ENCODE measurements at places on chromosomes 16 and 17.

- no peak for DNase-seq
Observed at GRCh38 chr17:77371888-77372443, 231.2 kb downstream of the SEC14L1 start.

DNA sequence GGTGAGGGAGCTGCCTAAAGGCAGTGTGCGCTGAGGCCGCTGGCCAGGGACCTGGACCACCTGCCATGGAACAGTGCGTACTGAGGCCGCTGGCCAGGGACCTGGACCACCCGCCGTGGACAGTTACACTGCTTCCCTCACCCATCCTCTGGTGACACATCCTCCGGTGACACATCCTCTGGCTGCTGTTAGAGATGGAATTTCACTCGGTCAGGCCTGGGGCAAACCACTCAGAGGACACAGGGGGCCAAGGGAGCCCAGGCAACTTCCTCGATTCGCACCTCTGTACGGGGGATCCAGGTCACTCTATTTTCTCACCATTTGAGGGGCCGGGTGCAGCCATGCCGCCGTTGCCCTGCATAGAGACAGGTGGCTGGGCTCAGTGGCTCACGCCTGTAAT, 32.4 kb upstream of the RPTOR start:
- DNase-seq: no peak

DNA sequence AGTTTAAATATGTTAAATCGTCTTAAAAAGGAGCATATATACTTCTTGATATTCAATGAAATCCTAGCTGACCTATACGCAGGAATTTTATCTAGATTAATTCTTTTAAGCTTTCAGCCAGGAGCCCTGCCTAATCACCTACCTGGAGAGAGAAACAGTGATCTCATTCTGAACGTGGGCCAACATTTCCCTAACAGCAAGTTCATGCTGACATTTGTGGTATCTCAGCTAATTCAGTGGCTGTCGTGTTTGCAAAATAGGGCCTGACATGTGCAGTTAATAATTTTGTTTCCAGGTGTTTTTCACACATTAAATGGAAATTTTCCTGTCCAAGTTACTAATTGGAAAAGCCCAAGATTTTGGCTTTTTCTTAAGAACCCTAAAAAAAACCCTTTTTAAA, 17.4 kb downstream of the KRT24 start:
- no peak for DNase-seq

DNA sequence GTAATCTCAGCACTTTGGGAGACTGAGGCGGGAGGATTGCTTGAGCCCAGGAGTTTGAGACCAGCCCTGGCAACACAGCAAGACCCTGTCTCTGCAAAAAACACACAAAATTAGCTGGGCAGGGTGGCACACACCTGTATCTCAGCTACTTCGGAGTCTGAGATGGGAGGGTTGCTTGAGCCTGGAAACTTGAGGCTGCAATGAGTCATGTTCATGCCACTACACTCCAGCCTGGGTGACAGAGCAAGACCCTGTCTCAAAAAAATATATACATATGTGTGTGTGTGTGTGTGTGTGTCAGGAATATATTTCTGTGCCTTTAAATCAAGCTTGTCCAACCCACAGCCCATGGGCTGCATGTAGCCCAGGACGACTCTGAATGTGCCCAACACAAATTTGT, 55.2 kb downstream of the CRISPLD2 start:
- no peak for DNase-seq

DNA sequence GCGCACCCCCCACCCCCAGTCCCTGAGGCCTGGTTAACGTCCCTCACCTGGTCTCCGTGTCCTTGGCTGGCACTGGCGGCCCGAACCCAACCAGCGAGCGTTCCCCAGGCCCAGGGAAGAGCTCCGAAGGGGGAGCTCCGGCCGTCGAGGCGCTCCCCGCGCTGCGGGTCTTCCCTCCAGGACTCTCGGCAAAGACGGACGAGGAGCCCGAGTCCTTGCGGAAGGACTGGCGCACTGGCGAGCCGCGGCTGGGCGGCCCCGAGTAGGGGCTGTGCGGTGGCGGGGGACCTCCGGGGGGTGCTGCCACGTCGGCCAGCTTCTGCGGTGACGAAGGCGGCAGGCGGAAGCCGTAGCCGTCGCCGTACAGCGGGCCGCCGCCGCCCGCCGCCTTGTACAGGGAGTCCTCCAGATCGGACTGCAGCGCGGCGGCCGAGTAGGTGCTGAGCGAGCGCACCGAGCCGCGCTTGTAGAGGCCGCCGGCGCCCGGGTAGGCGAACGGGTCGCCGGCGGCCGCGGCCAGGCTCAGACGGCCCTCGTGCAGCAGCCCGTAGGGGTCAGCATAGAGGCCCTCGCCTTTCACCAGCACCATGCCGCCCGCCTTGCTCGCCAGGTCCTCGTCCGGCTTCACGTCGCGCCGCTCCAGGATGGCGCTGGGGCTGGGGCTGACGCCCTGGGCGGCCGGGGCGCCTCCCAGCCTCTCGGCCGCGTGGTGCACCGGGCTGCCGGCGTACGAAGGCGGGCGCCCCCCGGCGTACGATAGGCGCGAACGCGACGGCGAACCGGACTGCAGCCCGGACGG, 44.1 kb downstream of the SRCIN1 start:
- DNase-seq: no peak

DNA sequence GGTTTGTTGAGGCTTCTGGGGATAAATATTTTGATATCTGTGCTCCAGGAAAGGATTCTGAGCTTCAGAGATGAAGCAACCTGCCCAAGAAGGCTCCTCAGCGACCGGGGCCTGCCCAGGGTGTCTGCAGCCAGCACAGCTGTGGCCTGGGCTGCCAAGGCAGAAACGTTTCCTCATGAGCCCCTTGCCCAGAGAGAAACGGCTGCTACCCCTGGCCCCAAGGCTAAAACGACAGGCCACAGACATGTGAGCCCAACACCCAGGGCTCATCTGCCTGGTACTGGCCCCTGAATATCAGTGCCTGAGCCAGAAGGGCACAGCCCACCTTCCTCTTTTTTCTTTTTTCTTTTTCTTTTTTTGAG, 45.4 kb upstream of the RASD1 start:
- DNase-seq: no peak

GRCh38 chr17:79778504-79779083, 646 bp downstream of the CBX2 start:
- DNase-seq: no peak

- DNase-seq: no peak
Observed at GRCh38 chr17:4739122-4740024, at the start of the genes CXCL16 and ZMYND15. Gene CXCL16, minus strand, starts transcription at chr17:4739928. Its CDS starts 589 bp downstream, at chr17:4739339. Gene ZMYND15, plus strand, starts transcription at chr17:4739833. Its CDS starts 716 bp downstream, at chr17:4740549.

- DNase-seq: no peak
Observed at GRCh38 chr16:2883458-2883908, 468 bp downstream of the FLYWCH2 start.

DNA sequence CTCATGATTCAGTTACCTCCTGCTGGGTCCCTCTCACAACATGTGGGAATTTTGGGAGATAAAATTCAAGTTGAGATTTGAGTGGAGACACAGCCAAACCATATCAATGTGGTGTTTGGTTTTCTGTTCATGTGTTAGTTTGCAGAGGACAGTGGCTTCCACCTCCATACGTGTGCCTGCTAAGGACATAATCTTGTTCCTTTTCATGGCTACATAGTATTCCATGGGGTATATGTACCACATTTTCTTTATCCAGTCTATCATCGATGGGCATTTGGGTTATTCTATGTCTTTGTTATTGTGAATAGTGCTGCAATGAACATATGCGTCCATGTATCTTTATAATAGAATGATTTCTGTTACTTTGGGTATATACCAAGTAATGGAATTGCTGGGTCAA, 4.5 kb upstream of the WWOX start:
- no peak for DNase-seq

GRCh38 chr16:54165174-54165911, 121.2 kb downstream of the IRX3 start:
- DNase-seq: no peak

DNA sequence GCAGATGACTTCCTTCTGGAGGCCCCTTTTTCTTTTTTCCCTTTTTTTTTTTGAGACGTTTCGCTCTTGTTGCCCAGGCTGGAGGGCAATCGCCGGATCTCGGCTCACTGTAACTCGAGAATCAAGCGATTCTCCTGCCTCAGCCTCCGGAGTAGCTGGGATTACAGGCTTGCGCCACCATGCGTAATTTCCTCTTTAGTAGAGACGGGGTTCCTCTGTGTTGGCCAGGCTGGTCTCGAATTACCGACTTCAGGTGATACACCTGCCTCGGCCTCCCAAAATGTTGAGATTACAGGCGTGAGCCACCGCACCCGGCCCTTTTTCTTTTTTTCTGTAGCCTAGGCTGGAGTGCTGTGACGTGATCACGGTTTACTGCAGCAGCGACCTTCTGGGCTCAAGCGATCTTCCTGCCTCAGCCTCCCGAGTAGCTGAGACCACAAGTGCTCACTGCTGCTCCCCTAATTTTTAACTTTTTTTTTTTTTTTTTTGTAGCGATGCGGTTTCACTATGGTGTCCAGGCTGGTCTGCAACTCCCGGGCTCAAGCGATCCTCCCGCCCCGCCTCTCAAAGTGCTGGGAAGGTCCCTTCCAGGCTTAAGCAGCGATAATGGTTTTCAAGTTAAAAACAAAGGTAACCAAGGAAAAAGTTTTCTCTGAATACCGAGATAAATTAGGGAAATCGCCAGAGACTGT, 956 bp upstream of the IST1 start:
- no peak for DNase-seq

DNA sequence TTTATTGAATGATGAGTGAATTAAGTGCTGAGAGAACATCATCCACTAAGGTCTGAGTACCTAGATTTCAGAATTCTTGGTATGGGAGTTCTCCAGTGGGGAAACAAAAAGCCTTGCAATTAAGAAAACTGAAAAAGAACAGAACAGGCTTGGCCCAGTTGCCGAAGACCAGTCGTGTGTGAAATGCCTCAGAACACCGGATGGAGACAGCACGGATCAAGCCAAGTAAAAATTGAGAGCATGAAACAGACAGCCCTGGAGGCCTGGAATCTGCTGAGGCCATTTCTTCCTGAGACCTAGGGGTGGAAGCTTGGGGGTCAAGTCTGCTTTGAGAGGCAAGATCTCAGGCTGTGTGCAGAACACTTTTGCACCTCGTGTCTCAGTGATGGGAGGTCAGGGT, 43.3 kb downstream of the GRIN2A start:
- DNase-seq: no peak

DNA sequence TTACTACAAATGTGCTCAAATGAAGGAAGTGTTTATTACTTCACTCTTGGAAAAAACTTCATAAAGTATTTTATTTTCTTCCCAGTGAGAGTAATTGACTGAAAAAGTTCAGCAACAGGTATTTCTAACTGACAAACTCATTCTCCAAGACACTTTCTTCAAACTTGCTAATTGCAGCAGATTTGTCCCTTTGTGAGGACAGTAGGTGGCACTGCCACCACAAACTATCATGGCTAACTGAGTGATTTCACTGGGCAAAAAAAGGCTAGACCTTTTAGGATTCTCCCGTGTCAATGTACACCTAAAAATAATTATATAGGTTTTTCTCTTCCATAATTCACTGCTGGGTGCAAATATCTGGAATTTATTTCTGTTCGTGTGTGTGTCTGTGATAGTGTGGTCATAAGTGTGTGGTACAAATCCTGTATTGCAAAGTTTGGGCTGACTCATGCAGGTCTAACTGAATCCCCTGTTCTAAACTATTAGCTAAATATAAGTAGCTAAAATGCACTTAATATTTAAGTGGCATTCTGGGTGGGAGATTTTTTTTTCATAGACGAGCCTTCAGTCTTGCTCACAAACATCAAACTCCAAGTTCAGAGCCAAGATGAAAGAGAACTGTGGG, 3.9 kb downstream of the HS3ST3A1 start:
- DNase-seq: peak; percentile 1

DNA sequence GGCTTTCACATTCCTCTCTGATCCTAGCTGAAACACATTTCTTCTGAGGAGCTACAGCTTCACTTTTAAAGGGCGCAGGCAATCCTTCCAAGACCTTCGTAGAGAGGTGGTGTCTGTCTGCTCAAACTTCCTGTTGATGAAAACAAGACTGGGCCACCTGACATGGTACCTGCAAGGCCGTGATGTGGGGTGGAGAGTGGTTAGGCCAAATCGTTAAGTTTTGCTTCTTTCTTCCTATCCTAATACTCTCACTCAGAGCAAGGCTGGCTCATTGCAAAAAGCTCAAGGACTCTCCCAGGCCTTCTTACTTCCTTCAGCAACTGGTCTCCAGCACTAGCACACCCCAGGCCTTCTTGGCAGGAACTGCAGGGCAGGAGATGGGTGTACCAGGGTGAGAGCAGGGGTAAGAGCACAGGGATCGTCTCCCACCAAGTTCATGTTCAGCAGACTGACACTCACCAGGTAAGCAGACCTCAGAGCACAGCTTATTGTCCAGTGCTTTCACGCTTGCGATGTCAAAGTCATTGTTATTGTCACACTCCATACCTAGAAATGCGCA, 10.9 kb upstream of the FOXJ1 start:
- DNase-seq: no peak

DNA sequence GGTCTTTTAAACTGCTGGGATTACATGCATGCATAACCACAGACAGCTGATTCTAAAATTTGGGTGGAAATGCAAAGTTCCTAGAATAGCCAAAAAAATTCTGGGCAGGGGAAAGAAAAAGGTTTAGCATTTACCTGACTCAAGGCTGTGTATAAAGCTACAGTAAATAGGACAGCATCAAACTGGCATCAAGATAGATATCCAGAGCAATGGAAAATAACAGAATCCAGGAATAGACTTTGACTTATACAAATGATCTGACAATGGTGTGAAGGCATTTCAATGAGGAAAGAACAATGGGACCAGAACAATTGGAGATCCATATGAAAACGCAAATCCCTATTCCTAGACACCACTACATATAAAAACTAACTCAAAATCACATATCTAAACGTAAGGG, 12.9 kb downstream of the ANKFY1 start:
- no peak for DNase-seq

GRCh38 chr17:18315562-18315922, 449 bp downstream of the SMCR8 start:
- no peak for DNase-seq

- DNase-seq: no peak
Observed at GRCh38 chr16:55667753-55668152, 12.0 kb downstream of the SLC6A2 start.

DNA sequence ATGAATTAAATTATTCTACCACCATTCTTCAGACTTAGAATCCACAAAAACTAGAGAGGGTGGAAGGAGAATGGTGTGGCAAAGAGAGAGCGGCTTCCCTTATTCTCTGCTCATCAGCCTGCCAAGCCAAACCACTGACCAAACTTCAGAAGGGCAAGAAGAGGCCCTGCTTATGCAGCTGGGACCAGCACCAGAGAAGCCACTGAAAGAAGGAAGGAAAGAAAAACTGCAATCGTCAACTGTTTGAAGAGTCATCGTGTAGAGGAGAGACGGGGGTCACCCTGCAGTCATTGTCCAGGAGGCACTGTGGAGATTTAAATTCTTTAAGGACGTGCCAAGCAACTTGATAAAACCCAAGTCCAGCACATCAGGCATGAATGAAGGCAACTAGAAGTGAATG, 15.6 kb downstream of the PMP22 start:
- no peak for DNase-seq

DNA sequence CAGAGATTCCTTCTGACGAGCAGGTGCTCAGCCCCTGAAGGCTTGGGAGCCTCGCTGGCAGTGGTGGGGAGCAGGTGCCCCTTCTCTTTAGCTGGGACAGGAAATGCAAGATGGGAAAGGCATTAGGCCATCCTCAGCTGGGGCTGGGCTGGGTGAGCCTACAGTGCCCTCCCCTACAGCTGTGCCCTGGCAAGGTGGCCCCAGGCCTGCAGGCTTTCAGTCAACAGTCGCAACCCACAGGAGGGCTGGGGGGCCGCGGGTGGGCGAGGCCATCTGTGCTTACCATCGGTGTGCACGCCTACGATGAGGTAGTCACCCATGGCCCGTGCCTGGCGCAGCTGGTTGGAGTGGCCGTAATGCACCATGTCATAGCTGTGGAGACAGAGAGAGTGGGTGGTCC, 2.0 kb downstream of the PCYT2 start:
- no peak for DNase-seq

GRCh38 chr16:2054543-2055245, 6.9 kb downstream of the TSC2 start:
- DNase-seq: no peak
